Mucosa of descending colon (tissue), 3 donors: ENCODE measurements at places on chromosomes 4 and X. TPM values are rescaled to one million over a fixed set of nuclear protein-coding genes. Genes with fewer than 3 reads are reported as not detected.
A peak's percentile ranks its signal among the peaks of the same experiment; 100 is the strongest.

- peak; percentile 80 for DNase-seq
Measured at GRCh38 chr4:8079031-8079885, 79.4 kb downstream of the ABLIM2 start.

- no peak for DNase-seq
Measured at GRCh38 chrX:133850399-133850798, 135.0 kb downstream of the GPC3 start.

- DNase-seq, result no peak
Measured at GRCh38 chr4:30716681-30717207, 3.4 kb upstream of the PCDH7 start.

DNA sequence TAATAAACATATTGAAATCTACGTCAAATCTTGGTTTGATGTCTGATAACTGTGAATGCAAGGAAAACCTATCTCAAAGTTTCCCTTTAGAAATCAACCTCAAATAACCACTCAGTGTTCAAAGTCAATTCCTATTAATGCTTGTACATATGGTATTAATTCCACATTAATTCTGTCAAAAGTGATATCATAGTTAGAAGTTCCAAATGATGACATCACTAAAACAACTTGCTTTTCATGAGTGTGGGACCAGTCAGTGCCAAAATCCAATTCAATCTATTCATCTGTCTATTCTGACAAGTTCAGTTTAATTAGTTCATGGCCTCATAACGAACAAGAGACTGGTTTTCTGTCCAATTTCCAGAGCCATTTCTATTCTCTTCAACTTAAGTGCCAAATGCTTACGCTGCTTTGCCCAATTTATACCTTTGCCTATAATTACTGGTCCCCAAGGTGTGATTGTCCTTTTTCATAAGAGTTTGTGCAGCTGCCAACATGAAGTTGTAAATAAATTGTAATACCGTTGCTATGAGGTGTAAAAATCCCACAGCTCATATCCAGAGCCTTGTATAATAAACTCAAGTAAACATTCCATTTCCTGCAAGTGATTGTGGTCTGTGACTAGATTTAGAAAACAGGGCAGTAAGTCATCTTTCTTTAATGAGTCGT lies 476.2 kb downstream of the RAB28 start:
- DNase-seq, result no peak

GRCh38 chr4:122831515-122832196 lies 5.0 kb downstream of the FGF2 start:
- no peak for DNase-seq

DNA sequence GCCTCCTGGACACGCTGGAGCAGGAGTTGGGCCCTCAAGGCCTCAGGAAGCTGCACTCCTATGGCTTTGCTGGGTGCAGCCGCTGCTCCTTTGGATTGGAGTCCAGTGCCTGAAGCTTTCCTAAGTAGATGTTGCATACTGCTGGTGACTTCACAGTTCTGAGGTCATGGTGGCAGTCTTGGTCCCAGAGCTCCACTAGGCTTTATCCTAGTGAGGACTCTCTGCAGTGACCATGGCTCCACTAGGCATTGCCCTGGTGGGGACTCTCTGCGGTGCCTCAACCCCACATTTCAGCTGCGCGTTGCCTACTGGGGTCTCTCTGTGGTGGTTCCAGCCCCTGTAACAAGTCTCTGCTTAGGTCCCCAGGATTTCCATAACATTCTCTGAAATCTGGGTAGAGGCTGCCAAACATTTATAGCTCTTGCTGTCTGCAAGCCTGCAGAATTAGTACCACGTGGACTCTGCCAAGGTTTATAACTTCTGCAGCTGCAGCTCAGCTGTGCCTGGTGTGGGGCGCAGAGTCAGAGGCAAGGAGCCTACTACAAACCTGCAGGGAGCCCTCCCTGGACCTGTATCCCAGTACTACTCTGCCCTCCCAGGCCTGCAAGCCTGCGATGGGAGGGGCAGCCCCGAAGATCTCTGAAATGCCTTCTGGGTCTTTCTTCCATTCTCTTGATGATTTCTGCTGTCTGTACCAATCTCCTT lies 46.0 kb upstream of the NFKB1 start:
- peak; percentile 43 for DNase-seq

DNA sequence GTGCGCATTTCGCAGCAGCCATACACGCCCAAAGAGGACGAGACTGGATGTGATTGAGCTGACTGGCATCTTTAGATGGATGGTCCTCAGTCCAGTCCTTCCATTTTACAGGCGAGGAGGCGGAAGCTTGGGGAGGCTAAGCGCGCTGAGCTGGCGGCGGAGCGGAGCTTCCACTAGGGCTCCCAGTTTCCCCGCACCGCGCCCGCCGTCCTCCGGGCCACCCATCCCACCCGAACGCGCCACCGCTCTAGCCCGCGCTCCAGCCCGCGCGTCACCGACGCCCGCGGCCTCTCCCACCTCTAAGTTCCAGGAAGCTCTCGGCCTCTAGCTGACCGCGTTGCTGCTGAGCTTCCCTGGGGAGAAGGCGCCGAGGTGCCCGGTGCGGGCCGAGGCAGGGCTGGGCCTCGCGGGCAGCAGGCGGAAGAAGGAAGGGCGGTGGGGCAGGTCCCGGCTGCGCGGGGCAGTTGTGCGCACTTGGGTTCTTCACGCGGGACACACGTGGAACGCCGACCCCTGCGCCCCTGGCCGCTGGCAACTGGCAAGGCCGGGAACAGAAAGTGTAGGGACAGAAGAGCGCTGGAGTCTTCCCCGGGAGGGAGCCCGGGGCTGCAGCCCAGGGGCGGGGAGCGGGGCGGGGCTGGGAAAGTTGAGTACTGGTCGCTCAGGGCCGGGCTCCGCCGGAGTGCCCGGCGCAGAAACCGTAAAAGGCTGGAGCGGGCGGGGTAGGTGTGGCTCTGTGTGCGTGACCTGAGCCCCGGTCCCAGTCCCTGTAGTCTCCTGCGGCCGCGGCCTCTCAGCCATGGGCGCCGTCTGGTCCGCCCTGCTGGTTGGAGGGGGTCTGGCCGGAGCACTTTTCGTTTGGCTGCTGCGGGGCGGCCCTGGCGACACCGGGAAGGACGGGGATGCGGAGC lies at the start of gene STBD1:
TSS of gene STBD1 (plus strand) at position 763 of the 911 bp plus-strand sequence. CDS start at position 800, 37 bp downstream.
- peak; percentile 92 for DNase-seq

DNA sequence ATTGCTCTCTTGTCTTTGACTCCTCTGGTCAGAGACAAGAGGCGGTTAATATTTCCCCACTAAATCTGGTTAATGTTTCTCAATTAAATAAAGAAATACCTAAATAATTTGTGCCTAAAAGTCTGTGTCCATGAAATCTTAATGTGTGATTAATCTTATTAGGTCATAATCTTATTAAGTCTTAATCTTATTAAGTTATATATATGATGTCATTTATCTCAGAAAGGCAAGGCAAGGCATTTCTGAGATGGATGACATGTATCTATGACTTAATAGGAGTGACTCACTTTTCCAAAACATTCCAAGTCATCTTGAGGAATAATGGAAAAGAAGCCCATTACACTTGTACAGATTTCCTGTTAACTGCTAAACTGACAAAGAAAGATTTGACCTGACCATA lies 74.7 kb downstream of the TRAM1L1 start:
- DNase-seq, result no peak

XK gene
- 22.8 TPM for total RNA-seq

FTSJ1 gene
- total RNA-seq, result 22.7 TPM

STOX2 gene
- total RNA-seq, result 4.3 TPM

GRCh38 chr4:157075811-157076577 lies at the start of gene GLRB:
Gene GLRB (plus strand): TSS chr4:157076150. CDS start chr4:157078025, 1,875 bp downstream.
- no peak for DNase-seq

- DNase-seq, result no peak
Measured at GRCh38 chr4:109592367-109592766, 32.3 kb downstream of the MCUB start.
